ENCODE measurements at places on chromosomes 12 and 14.

- no peak for DNase-seq
Measured at GRCh38 chr12:45388545-45388944, 172.7 kb downstream of the ANO6 start.

DNA sequence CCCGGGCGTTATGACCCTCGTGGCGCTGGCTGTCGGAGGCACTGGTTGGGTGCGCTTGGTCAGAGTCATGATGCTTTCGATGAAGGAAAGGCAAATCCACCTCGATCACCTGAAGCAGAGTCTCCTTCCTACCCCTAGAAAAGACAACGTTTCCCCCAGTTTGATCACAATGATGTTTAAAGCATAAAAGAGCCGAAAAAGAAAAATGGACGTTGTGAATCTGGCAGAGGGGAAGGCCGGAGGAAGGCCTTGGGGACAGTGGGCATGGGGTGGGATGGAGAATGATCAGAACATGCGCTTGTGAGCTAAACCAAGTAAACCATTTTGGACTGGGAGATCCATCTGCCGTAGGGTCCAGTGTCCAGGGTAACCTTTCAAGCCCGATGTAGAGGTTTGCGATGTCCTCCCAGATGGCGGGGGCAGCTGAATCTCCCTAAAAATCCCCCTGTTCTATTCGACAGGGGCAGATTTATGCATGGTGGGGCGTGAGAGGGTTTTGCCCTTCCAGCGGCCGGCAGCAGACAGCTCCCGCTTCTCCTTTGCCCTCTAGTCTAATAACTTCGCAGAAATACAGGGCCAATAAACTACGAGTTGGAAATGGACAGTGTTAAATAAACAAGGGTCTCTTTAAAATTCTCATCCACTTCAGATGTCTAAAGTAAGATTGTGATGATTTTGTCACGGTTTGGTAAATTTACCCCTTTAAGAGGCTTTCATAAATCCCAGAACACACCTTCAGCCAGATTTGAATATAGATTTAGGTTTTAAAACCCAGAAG lies 2.3 kb upstream of the OTX2 start:
- DNase-seq, result no peak

DNA sequence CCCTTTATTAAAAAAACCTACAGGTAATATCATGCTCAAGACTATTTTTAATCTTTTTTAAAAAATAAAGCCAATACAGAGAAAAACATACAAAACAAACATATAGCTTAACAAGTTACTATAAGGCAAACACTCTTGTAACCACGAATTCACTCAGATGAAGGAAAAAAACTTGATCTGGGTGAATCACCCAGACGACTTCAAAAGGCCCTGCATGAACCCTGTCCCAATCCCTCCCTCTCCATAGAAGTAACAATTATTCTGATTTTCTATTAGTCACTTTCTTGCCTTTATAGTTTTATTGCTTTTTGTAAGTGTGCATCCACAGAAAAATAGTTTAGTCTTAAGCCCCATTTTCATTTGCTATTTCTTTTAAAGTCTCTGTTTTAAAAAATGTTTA lies 72.6 kb downstream of the LRP6 start:
- DNase-seq, result no peak

- no peak for DNase-seq
Measured at GRCh38 chr14:68340262-68340661, 452.6 kb downstream of the ZFP36L1 start.

DNA sequence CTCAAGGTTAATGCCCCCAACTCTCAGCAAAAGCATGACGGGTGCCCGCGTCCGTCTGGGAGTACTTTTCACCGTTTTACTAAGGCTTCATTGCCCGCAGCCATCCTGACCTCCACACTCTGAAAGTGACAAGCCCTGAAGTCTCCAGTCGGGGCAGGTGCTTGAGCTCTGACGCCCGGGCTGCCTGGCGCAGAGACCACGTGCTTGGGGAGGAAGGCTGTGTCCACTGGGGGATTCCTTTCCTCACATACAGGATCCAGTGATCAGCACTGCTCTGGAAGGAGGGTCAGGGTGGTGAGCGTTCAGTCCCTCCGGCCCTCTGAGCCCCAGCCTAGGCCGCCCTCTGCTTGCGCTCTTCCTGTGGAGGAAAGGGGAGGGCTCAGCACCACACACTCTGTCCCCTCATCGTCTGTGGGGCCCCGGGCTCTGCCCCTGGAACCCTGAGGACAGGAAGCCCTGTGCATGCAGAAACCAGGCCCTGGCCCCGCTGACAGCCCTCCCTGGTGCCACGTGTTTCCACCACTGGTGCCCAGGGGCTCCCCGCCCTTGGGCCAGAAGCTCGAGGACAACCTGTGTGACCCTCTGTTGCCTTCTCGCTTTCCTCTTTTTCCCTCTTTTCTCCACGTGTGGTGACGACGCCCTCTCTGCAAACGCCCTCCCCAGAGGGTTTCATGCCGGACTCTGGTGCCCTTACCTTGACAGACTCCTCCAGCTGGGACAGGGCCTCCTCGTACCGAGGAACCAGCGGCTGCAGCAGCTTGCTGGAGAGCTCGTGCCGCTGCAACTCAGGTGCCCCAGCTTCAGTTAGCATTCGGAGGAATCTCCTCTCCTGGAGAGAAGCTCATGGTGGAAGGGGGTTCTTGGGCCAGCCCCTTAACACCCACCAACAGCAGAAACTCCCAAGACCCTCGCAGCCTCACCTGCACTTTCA lies 4.9 kb downstream of the DDX51 start:
- DNase-seq, result no peak

- DNase-seq, result no peak
Measured at GRCh38 chr14:104009297-104009696, 67.0 kb upstream of the RD3L start.

Data from vagina (tissue), 2 donors.